Camera-type eye (tissue), 1 donor: ENCODE measurements at places on chromosomes 4 and X. TPM values are rescaled to one million over a fixed set of nuclear protein-coding genes. Genes with fewer than 3 reads are reported as not detected.

ZMAT1 gene
- total RNA-seq: 32.4 TPM

ALB gene
- 0.71 TPM for total RNA-seq

RHOH gene
- total RNA-seq: 1.8 TPM

SH3RF1 gene
- 18.5 TPM for total RNA-seq

GNRHR gene
- 0.22 TPM for total RNA-seq

CXCL9 gene
- not detected for total RNA-seq

CXXC4 gene
- total RNA-seq: 60.7 TPM

GAGE13 gene
- total RNA-seq: not detected

UNC5C gene
- total RNA-seq: 17.3 TPM

GATA1 gene
- 0.44 TPM for total RNA-seq
